Uterus (tissue), 4 donors: ENCODE measurements at places on chromosomes 16 and 17. TPM values are rescaled to one million over a fixed set of nuclear protein-coding genes. Genes with fewer than 3 reads are reported as not detected.

ANKRD40CL gene
- total RNA-seq = not detected

DNA sequence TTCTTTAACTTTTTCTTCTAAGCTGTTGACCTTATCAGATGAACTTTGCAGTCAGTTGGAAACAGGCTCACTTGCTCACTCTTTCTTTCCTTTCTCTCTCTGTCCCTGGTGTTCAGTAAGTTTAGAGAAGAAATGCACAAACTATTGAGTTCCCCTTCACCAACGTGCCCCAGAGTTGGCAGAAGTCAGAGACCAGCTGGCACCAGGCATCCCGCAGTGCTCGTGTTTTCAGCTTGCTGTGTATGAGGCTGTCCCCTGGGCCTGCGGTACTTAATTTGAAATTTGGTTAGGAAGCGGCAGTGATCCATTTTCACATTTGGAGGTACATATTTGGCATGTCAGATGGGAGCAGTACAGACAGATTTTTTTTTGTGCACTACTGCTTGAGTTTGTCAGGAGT is 258.6 kb downstream of the SNX29 start:
- no peak for DNase-seq

DNA sequence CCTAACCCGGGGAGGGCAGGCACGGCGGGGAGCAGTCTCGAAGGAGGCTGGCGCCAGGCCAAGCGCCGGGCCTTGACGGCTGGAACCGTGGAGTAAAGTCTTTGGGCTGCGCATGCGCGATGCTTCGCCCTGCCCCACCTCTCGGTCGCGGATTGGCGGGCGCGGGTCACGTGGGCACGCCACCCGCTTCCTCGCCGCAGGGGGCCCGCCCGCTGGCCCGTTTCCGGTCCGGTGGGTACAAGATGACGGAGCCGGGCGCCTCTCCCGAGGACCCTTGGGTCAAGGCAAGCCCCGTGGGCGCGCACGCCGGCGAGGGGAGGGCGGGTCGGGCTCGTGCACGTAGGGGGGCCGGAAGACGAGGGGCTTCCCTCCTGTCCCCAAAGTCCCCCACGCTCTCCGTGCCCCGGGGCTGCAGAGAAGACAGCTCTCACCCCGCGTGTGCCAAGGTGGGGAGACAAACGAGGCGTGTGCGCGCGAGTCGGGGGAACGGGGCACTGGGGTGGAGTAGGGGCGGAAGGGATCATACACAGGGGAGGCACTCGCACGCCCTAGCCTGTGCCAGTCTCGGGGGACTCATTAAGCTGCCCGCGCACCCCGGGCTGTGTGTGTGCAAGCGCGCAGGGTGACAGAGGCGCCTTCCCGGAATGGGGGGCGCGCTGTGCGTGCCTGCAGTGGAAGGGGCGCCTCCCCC is at the start of gene MLX:
TSS of gene MLX (plus strand) at position 218 of the 691 bp plus-strand sequence. CDS start at position 243, 25 bp downstream.
- DNase-seq = peak; percentile 92

DNA sequence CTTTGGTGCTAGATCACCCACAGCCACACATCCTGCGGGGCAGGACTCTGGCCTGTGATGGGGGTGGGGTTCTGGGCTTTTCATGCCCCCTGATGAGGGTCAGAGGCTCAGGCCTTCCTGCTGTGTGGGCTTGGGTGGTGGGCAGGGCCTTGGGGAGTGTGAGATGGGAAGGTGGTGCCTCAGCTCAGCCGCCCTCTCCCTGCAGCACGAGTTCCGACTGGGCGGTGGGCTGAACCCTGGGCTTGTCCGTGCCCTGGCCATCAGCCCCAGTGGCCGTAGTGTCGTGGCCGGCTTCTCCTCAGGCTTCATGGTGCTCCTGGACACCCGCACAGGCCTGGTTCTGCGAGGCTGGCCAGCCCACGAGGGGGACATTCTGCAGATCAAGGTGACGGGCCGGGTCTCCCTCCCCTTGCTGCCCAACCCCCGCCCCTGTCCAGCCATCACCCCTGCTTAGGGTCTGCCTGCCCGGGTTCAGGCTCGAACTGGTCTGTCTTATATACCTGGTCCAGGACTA is 6.8 kb upstream of the SERPINF2 start:
- DNase-seq = no peak

GRCh38 chr16:81816351-81816750 is 37.3 kb downstream of the PLCG2 start:
- DNase-seq = no peak

DNA sequence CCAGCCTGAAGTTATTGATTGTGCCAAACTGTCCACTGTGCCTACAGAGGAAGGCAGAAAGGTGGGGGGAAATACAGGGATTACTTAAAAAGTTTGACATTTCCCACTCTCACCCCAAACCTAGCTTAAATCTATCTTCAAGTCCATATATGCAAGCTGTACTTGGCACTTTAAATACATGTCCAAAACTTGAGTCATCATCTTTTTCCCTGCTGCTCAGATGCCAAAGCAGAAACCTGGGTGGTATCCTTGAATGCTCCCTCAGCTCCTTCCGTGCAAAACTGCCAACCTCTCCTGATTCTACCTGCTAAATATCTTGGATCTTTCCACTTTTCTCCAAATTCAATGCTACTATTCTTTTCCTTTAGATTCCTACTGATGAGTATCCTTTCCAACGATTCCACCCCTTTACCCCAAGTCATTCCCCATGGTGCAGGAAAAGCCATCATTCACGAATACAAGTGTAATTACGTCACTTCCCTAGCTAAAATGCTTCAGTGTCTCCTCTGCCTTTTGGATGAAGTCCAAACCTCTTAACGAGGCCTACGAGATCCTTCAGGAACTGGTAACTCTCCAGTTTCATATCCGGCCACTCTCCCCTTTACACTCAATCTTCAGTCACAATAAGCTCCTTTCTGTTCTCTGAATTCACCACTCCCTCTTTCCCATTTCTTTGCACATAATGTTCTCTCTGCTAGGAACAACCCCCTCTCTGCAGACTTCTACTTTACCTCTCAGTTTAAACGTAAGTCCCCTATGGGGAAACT is 9.3 kb downstream of the BECN1 start:
- no peak for DNase-seq

DNA sequence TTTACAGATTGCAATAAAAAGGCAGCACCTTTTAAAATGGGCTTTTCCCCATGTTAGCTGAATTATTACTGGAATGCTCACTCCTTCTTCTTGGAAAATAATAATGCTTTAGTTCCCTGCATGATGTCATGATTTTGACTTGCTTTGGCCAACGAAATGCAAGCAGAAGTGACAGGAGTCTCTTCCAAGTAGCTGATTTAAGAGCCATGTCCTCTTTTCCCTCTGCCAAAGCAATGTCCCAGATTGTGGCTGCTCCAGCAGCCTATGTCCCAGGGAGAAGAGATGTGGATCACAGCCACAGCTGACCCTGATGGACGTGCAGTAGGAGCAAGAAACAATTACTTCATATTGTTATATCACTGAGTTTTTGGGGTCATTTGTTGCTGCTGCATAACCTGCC is 246.6 kb downstream of the HAPSTR1 start:
- no peak for DNase-seq

DNA sequence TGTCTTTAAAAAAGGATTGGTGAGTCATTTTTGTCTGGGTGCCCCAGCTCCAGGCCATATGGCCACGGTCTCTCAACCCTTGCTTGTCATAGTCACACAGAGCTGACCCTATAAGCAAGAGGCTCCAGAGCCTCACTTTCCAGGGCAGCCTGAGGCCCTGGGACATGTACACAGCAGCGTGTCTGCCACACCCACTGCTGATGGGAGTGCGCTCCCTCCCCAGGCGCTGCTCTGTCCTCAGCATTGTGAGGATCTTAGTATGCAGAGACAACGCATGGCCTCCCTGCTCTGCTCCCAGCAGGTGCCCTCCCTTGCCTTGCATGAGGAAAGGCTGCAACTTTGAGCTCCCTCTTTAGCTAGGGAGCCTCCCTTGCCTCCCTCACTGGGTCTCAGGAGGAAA is 80.8 kb upstream of the CRHR1 start:
- no peak for DNase-seq

GRCh38 chr17:964876-965275 is 14.7 kb downstream of the NXN start:
- DNase-seq = no peak

DNA sequence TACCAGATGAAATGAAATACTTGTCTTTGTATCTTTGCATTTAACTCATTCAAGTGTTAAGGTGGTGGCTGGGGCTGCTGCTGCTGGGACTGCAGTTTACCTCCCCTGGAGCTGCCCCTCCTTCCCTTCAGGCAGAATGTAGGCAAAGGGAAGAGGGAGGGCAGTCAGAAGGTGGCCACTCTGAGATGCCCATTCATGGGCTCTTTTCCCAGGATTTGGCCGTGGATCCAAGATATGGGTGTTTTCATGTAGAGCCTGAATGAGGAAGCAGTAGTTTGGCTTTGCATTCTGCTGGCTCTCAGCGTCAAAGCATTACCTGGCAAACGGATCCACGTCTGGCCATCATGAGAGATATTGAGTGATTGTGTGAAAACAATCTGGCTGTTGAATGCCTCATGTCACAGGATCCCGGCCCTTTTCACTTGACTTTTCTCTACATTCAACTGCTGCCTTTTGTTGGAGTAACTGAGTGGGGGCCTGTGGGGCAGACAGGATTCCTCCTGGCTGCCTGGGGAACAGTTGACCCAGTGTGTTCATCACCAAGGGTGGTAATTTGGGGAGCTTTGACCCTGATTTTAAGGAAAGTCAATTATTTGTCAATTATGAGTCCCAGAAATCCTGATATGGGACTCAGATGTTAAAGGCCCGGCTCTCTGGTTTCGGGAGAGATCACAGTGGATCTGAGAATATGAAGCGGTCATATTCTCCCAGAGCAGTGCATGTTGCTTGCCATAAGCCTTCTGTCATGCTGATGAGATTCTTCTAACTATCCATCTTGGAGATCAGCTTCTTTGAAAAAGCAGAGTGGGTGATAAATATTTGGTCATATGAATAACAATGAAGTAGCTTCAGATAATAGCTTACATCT is 236.8 kb downstream of the IRX3 start:
- no peak for DNase-seq
